ENCODE measurements at places on chromosomes 1 and 21. TPM values are rescaled to one million over a fixed set of nuclear protein-coding genes. Genes with fewer than 3 reads are reported as not detected.
A peak's percentile ranks its signal among the peaks of the same experiment; 100 is the strongest.

TMEM167B gene
- 23.9 TPM for total RNA-seq

ZBTB18 gene
- total RNA-seq = 22.1 TPM

CFAP107 gene
- total RNA-seq = not detected

- no peaks in the 10 kb centered on the region for H3K27me3 ChIP-seq
- H3K27ac ChIP-seq = peak overlapping the region; percentile 81
- DNase-seq = peak; percentile 50
- H3K4me1 ChIP-seq = peaks cover 5% of the 10 kb centered on the region
- H3K4me3 ChIP-seq = peak overlapping the region; percentile 68
Measured at GRCh38 chr1:151472856-151473731, 13.8 kb upstream of the POGZ start.

DNA sequence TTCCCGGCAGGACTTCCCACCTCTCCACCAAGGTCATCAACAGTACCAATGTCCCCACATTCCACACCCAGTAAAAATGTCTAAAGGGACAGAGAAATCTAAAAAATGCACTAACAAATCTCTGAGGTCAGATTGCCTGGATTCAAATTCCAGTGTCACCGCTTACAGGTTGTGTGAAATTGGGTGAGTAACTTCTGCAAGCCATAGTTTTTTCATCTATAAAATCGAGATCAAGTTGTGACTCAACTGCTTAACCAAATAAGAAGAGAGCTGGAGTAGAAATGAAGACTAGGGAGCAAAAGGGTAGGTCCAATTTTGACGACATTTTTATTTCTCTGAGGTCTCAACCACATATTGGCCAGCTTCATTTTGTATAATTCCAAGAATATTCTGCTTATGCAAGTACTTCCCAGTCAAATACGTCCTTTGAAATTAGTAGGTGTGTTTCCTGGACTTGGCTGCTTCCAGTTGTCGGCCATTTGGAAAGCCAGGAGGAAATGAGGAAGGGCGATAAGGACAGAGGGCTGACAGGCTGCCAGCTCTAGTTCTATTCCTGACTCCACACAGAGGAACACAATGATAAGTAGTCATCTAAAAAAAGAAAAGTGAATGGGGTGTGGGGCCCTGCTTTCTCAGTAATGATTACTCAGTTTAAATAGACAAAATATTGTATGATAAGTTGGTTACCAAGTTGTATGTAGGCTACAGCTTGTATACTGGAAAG is 57.7 kb upstream of the ZC3H11B start:
- DNase-seq = peak; percentile 84
- H3K4me1 ChIP-seq = peaks cover 16% of the 10 kb centered on the region
- H3K36me3 ChIP-seq = no peaks in the 10 kb centered on the region
- no peaks in the 10 kb centered on the region for H3K27me3 ChIP-seq
- H3K27ac ChIP-seq = peak overlapping the region; percentile 77

DNA sequence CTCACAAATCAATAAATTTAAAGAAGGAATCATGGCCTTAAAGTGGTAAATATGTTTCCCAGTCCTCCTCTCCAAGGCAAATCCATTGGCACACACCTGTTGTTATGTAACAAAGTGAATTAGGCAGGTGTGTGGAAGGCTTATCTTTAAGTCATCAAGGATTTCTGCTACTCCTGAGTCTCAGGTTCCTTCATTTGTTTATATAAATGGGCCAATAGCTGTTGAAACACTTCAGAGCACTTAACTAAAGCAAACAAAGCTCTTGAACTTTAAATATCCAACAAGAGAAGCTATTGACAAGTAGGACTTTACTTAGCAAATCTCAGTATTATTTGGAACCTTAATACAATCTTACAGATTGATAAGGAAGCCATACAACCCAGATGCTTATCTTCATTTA is 99.3 kb upstream of the ESRRG start:
- no peak for DNase-seq
- H3K4me3 ChIP-seq = no peak overlapping the region
- no peaks in the 10 kb centered on the region for H3K27me3 ChIP-seq
- no peaks in the 10 kb centered on the region for H3K36me3 ChIP-seq
- no peaks in the 10 kb centered on the region for H3K4me1 ChIP-seq
